ENCODE measurements at places on chromosomes 7 and 10.

- no peak for DNase-seq
Observed at GRCh38 chr7:45082031-45082830, 6.5 kb downstream of the NACAD start.

- DNase-seq, result no peak
Observed at GRCh38 chr7:44280636-44280992, 44.8 kb downstream of the CAMK2B start.

DNA sequence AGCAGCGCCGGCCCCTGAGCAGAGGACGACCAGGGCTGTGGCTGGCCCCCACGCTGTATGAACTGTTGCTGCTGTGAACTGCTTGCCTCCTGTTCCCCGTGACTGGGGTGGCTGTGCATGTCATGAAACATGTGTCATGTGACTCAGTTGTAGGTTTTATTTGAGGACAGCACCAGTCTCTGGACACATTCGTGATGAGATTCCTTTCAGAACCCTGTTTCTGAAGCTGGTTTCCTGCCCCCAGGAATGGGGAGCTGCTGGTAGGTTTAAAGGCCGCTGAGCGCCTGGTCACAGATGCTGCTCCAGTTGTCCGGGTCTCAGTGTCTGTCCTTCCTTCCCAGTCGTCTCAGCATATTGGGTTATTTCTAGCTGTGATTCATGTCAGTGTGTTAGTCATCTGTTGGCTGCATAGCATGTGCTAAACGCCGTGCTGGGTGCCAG, 79.1 kb upstream of the PPIF start:
- no peak for DNase-seq

GRCh38 chr10:113067501-113067900, 117.5 kb downstream of the TCF7L2 start:
- DNase-seq, result no peak

DNA sequence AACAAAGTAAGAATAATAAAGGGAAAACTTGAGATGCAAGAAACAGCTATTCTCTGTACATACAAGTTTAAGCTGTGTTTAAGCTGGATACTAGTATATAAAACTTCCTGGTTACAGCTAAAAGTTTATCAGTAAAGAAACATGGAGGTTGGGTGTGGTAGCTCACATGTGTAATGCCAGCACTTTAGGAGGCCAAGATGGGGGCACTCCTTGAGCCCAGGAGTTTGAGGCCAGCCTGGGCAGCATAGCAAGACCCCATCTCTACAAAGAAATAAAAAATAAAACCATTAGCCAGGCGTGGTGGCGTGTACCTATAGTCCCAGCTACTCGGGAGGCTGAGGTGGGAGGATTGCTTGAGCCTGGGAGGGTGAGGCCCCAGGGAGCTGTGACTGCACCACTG, 3.2 kb downstream of the RSU1 start:
- no peak for DNase-seq

DNA sequence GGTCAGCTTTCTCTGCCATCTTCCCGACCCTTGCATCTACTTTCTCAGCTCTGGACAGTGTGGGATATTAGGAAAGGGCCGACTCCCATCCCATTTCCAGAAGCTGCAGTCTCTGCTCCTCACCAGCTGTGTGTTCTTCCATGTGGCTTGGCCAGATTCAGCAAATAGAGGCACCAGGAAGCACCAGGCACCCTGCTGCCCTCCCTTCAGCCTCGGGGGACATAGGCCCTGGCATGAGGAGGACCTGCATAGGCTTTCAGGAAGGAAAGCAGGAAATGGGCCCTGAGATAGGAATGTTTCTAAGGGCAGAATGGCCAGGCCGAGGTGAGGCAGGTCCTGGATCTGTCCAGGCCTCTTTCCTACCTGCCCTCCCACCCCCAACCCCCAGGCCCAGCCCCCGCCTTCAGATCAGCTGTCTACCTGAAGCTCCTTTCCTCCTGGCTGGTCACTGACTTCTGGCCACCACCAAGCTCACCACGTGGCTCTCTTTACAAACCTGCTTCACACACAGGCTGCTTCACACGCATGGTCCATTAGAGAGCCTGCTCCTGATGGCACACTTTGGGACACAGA, 27.5 kb upstream of the PURB start:
- DNase-seq, result no peak

- no peak for DNase-seq
Observed at GRCh38 chr7:141161550-141162535, 88.0 kb downstream of the TMEM178B start.

GRCh38 chr7:47635091-47636080, 53.5 kb upstream of the TNS3 start:
- DNase-seq, result no peak

DNA sequence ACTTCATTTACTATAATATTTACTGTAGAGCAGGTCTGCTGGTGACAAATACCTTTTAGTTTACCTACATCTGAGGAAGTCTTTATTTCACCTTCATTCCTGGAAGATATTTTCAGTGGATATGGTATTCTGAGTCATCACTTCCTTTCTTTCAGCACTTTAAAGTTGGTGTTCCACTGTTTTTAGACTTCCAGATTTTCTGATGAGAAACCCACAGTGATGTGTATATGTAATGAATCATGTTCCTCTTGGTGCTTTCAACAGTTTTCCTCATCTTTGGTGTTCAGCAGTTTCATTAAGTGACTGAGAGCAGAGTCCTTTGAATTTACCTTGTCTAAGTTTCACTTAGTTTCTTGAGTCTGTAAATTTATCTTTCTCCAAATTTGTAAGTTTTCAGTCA, 36.4 kb downstream of the COPG2 start:
- DNase-seq, result no peak

DNA sequence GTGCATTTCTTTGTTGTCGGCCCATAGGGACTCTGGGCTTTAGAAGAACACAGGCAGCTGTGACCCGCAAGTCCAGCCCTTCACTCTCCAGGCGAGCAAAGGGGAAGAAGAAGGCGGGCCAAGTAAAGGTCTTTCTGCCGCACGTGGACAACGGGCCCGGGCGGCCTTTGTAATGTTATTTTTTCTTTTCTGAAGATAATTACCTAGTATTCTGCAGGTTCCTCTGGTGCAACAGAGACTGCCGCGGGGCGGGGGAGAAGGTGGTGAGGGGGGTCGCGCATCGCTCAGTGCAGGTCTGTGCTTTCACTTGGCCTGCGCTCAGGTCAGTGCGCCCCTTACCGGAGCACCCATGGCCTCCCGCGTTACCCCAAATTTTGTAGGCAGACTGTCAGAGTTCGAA, 7.1 kb upstream of the TBX20 start:
- no peak for DNase-seq

DNA sequence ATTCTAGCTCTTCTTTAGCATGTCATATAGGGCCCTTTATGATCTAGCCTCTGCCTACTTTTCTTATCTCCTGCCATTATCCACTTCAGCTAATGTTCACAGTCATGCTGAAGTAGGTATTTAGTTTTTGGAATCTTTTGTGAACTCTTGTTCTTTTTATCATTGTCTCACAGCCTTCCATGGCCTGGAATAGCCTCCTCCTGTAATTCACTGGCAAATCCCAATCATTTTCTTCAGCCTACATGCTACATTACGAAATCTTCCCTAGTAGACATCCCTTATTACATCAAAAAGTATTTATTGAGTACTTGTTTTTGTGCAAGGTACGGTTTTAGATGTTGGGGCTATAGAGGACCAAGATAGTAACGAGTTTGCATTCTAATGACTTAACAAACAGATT, 3.4 kb upstream of the KIF20B start:
- DNase-seq, result no peak

DNA sequence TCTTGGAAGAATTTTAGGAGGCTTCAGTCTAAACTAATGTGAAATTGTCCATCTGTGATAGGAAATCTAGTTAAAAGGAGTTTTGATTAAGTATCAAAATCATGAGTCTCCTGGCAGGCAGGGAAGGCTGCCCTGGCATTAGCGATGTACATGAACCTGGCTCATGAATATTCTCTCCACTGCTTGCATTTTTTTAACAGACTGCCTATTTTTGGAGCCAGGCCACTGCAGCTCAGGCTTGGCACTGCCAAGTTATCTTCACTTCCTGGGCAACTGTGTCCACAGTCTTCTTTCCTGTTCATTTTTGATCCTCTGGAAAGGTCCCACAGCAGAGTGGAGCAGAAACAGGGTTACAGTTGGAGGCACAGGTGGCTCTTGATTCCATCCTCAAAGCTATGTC, 7.0 kb downstream of the GPR26 start:
- DNase-seq, result no peak

DNA sequence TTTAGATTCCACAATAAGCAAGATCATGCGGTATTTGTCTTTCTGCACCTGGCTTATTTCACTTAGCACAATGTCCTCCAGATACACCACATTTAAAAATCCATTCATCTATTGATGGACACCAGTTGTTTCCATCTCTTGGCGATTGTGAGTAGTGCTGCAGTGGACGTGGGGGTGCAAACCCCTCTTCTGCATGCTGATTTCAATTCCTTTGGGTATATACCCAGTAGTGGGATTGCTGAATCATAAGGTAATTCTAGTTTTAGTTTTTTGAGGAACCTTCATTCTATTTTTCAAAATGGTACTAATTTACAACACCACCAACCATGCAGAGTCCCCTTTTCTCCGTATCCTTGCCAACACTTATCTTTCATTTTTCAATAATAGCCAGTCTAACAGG, 2.0 kb upstream of the ASB10 start:
- no peak for DNase-seq

DNA sequence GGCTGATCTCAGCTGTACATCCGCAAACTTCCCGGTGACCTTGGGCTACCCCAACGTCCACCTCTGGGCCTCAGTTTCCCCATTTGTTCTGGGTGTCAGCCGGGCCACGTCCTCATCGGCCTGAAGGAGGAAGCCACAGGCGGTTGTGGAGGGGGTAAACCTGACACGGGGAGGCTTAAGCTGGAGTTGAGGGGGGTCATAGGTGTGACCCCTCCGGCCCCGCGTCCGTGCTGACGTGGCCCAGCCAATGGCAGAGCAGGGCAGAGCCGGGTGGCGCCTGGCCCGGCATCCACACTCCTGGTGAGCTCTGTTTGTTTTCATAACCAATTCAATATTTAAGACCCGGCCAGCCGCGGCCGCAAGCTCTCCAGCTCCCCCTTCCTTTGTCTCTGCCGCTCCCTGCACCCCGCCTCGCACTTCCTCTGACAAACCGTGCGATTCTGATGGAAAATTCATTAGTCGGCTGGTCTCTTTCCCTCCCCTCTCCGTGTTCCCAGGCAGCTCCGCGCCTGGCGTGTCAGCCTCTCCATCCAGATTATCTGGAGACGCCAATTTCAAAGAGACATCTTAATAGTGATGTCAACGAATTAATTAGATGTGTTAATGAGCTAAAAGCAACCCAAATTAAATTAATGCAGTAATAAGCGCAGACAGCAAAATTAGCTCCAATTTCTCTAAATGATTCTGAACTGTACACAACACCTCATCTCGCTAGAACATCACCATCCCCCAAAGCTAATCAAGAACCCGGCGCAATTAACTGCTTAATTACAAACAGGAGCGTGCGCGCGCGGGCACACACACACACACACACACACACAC, 55.4 kb downstream of the MICALL2 start:
- DNase-seq, result no peak

- DNase-seq, result no peak
Observed at GRCh38 chr10:114571316-114571999, 86.6 kb downstream of the ABLIM1 start.

- DNase-seq, result no peak
Observed at GRCh38 chr10:84783386-84783785, 455.0 kb downstream of the CCSER2 start.

DNA sequence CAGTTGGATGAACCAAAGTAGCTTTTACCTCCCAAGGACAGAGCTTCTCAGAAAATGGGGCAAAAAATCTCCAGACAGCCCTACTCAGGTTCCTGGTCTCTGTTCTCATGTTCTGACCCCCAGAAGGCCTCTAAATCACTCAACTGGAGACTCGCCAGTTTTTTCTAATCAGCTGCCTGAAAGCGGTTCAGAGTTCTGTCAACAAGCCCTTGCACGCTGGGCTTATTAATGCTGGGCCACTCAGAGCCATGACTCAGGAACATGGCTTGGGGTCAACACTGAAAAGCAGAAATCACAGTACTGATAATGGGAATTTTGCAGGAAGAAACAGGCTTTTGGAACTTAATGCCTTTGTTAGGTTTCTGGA, 15.3 kb downstream of the ECHDC3 start:
- DNase-seq, result no peak

- no peak for DNase-seq
Observed at GRCh38 chr7:157228864-157229422, 90.2 kb downstream of the UBE3C start.

DNA sequence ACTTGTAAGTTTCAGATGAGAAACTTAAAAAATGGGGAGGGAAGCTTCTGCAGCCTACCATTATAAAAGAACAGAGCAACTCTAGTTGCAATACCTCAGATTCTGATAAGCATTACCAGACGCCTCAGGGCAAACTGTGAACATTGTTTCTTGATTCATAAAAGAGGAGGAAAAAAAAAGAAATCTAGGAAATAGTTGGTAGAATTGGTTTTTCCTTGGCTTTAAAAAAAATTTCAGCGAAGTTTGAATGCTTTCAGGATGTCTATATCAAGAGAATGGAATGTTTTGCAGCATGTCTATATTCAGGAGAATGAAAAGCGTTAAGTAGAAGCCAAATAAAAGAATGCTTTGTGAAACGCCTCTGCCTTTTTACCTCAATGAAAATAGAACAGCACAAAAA, 17.5 kb upstream of the ANLN start:
- DNase-seq, result no peak

GRCh38 chr7:128352153-128352537, 8.4 kb upstream of the RBM28 start:
- no peak for DNase-seq

- no peak for DNase-seq
Observed at GRCh38 chr10:101759309-101760247, 16.3 kb downstream of the FGF8 start.

GRCh38 chr10:4546500-4546899, 279.5 kb upstream of the AKR1E2 start:
- DNase-seq, result no peak

GRCh38 chr7:3246127-3246526, 54.9 kb upstream of the SDK1 start:
- DNase-seq, result no peak

- no peak for DNase-seq
Observed at GRCh38 chr7:1558841-1559625, 3.0 kb upstream of the TMEM184A start.

DNA sequence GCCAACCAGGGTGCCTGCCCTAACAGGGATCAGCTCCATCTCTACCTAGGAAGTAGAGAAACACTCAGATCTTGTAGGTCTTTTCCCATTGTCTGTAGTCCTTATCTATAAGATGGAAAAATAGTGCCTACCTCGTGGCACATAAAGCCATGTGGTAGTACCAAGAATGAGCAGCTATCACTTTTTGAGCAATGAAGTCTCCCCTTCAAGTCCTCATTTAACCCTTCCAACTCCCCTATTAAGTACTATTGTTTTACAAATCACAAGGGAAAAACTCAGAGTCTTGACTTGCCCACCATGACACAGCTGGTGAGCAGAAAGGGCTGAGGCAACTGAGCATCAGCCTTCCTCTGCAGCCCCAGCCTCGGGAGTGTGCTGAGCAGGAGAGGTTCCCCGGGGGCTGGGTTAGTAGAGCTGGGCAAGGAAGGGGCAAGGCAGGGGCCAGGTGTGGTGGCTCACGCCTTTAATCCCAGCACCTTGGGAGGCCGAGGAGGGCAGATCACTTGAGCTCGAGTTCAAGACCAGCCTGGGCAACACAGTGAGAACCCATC, 3.3 kb downstream of the FRAT2 start:
- no peak for DNase-seq

- DNase-seq, result no peak
Observed at GRCh38 chr7:70171369-70171920, 573.2 kb downstream of the AUTS2 start.

- no peak for DNase-seq
Observed at GRCh38 chr7:31370609-31371008, 30.1 kb upstream of the NEUROD6 start.
